Natural killer cell (primary cell): ENCODE measurements at places on chromosomes 6 and 20. TPM values are rescaled to one million over a fixed set of nuclear protein-coding genes. Genes with fewer than 3 reads are reported as not detected.

- no peak for DNase-seq
These were observed 111.5 kb downstream of the SESN1 start for GRCh38 chr6:108983151-108983550.

DNA sequence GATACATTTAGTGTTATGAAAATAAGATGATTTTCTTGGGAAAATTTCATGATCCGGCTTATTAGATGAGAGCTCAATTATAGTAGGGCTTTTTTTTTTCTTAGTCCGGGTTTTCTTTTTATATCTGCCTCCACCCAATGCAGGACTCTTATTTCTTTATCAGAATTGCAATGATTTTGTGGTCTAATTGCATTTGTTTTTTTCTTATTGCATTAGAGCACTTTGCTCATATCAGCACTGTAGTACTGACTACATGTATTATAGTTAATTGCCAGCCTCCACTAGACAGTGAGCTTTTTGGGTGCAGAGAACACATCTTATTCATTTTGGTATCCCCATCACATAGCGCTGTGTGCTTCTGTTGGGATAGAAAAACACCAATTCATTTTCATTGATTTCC lies 50.0 kb downstream of the FBXO5 start:
- DNase-seq: no peak

- DNase-seq: no peak
These were observed 46.0 kb upstream of the HINT3 start for GRCh38 chr6:125910527-125910926.

Gene KCNS1
- total RNA-seq: not detected

Gene SLC17A3
- 1.6 TPM for total RNA-seq
